ENCODE measurements at places on chromosomes 7 and 10. TPM values are rescaled to one million over a fixed set of nuclear protein-coding genes. Genes with fewer than 3 reads are reported as not detected.

- H3K4me1 ChIP-seq: no peaks in the 10 kb centered on the region
- DNase-seq: no peak
- peaks cover 3% of the 10 kb centered on the region for H3K36me3 ChIP-seq
- H3K27me3 ChIP-seq: no peaks in the 10 kb centered on the region
- no peak overlapping the region for H3K27ac ChIP-seq
Measured at GRCh38 chr10:103077491-103078308, 115.4 kb downstream of the NT5C2 start.

GRCh38 chr10:119575991-119576390 lies 20.8 kb downstream of the TIAL1 start:
- no peak overlapping the region for H3K4me3 ChIP-seq
- peak overlapping the region; percentile 44 for H3K27ac ChIP-seq
- peaks cover 59% of the 10 kb centered on the region for H3K36me3 ChIP-seq
- peaks cover 16% of the 10 kb centered on the region for H3K4me1 ChIP-seq

GRCh38 chr10:21950566-21950965 lies 53.0 kb downstream of the DNAJC1 start:
- no peak overlapping the region for H3K27ac ChIP-seq
- no peak overlapping the region for H3K4me3 ChIP-seq
- DNase-seq: no peak
- peaks cover 3% of the 10 kb centered on the region for H3K4me1 ChIP-seq

- peaks cover 55% of the 10 kb centered on the region for H3K27me3 ChIP-seq
- no peak overlapping the region for H3K4me3 ChIP-seq
- H3K27ac ChIP-seq: no peak overlapping the region
Measured at GRCh38 chr10:113127261-113127900, 177.3 kb downstream of the TCF7L2 start.

DNA sequence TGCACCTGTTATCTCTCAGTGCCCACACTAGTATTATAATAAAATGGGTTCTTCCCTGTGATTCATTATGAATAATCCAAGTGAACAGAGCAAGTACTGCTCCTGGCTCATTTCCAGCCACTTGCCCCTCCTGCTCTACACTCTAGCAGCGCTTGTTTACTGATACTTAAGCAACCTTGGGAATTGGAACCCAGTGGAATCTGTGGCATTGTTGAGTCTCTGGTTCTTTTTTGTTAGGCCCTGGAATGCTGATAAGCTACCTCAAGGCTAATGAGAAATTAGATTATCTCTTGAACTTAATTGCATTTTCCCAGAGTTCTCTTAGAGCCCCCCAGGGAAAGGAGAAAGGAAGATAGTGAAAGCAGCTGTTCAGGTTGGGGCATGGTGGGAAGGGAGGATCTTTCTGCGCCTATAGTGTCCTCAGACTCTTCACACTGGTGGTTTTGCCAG lies 34.0 kb downstream of the PRKAR2B start:
- H3K4me1 ChIP-seq: no peaks in the 10 kb centered on the region
- peaks cover 12% of the 10 kb centered on the region for H3K27me3 ChIP-seq
- no peak for DNase-seq
- no peaks in the 10 kb centered on the region for H3K36me3 ChIP-seq
- H3K27ac ChIP-seq: no peak overlapping the region

- H3K36me3 ChIP-seq: no peaks in the 10 kb centered on the region
- H3K4me1 ChIP-seq: no peaks in the 10 kb centered on the region
- H3K27ac ChIP-seq: no peak overlapping the region
- DNase-seq: no peak
Measured at GRCh38 chr7:39810710-39811109, 139.3 kb upstream of the CDK13 start.

DNA sequence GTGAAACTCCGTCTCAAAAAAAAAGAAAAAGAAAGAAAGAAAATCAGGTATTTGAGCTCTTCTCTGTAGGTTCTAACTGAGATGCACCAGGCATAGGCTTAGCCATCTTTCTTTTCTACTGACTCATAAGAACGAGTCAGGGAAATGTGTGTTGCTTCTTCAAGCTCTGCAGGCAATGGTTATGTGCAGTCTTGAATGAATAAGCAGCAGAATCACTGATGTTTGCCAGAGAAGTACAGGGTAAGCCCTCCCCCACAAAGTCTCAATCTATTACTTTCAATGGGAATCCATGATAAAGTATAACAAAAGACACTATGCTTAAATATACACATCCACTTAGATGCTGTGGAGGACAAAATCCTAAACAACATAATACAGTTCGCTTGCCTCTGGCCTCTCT lies 239.2 kb downstream of the PARD3 start:
- no peaks in the 10 kb centered on the region for H3K27me3 ChIP-seq
- H3K4me1 ChIP-seq: no peaks in the 10 kb centered on the region
- H3K36me3 ChIP-seq: no peaks in the 10 kb centered on the region
- DNase-seq: no peak

SPDYE2 gene
- total RNA-seq: not detected

TRIM50 gene
- total RNA-seq: not detected

COL17A1 gene
- total RNA-seq: not detected

SKIDA1 gene
- total RNA-seq: 0.11 TPM

H2BK1 gene
- not detected for total RNA-seq

NUTM2A gene
- 0.30 TPM for total RNA-seq

Measured in activated T-helper 2 cell treated with anti-CD3 and anti-CD28 coated beads, Interferon-gamma antibody, Interleukin-2, Interleukin-4, amounts not matched to agents 10 μg/mL and 5 μg/mL and 100 μg/mL, durations not matched to agents 14 hours and 24 hours and 36 hours (primary cell).